Stimulated activated CD8-positive, alpha-beta memory T cell treated with anti-CD3 and anti-CD28 coated beads, Interleukin-4, amount 100 ng/mL, for 4 hours (primary cell): ENCODE measurements at places on chromosomes 6 and 20.

GRCh38 chr6:144653885-144654505 lies 368.9 kb downstream of the UTRN start:
- no peak for DNase-seq

DNA sequence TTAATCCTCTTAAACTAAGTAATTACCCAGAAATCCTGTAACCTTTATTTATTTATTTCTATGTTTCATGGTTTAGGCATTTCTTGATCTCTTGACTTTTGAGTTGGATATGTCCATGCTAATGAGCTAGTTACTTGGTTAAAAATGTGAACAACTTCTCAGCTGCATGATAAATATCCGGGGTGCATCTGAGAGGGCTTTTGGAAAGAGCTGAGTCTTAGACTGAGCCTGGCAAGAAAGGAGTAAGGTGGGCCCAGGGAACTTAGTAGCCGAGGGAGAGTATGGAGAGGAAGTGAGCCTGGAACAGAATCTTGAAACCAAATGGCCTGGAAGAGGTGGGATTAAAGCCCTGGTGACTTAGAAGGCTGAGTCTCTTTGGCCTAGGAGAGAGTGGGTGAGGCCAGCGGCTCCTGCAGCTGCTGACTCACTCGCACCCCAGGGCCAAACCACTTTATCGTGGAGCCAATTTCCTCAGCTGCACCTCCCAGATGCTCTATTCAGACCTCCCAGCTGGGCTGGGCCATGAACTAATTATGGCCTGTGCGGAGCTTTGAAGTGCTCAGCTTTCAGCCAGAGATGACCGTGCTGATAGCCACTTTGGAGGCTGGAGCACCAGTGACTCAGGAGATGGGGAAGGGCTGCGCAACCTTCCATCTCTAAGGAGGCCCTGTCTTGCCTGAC lies 19.1 kb downstream of the TGM3 start:
- DNase-seq: no peak

- no peak for DNase-seq
Measured at GRCh38 chr6:40674170-40674569, 87.0 kb upstream of the LRFN2 start.

DNA sequence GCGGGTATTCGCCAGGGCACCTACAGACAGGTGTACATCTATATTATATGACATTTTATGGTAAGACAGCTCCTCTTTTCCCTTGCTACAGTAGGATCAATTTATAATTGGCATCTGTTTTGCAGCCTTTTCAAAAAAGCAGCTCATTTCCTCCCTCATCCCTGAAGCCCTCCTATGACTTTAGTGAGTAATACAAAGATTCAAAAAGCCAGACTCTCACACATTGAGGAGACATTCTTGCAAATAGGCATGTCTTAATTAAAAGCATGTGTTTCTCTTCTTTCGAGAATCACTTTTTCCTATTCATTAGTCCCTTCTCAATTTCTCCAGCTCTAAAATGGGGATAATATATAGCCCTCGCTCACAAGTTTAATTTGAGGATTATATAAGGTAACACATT lies 283.4 kb downstream of the TBC1D7 start:
- DNase-seq: no peak

GRCh38 chr20:46127396-46128010 lies 9.4 kb downstream of the CD40 start:
- DNase-seq: no peak

- no peak for DNase-seq
Measured at GRCh38 chr6:108209738-108210137, 43.9 kb downstream of the NR2E1 start.

- peak; percentile 46 for DNase-seq
Measured at GRCh38 chr6:31737991-31738979, 1.5 kb upstream of the MSH5 start.

DNA sequence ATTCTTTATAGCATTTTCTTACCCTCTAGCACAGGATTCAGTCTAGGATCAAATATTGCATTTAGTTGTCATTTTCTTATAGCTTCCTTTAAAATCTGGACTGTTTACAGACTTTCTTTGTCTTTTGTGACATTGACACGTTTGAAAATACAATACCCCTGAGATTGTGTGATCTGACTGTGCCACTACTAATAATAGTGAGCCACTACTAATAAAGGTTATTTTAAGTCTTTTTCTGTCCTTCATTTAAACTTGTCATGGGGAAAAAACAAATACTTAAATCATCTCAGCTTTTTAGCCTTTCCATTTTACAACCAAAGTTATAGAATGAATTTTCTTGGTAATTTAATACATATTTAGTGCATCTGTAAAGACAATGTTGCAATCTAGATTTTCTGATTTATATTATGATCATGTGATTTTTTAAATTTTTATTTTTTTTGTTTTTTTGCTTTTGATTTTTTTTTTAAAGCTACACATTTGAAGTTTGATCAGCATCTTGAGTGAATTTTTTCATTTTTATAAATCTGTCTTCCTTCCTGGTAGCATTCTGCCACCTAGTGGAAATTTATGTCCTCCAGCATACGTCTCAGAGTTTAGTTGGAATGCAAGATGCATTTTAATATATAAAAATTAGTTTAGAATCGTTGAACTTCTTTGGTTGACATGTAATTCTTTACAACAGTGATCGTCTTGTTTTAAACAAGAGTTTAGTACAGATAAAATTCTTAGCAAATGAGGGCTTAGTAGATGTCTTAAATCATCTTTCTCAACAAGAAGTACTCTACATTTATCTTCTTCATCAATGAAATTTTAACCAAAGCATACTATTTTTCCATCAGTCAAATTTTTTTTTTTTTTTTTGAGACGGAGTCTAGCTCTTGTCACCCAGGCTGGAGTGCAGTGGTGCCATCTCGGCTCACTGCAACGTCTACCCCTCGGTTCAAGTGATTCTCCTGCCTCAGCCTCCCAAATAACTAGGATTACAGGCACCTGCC lies 119.4 kb downstream of the NCOA3 start:
- DNase-seq: no peak

GRCh38 chr6:143333081-143333480 lies 117.4 kb downstream of the ADAT2 start:
- no peak for DNase-seq

DNA sequence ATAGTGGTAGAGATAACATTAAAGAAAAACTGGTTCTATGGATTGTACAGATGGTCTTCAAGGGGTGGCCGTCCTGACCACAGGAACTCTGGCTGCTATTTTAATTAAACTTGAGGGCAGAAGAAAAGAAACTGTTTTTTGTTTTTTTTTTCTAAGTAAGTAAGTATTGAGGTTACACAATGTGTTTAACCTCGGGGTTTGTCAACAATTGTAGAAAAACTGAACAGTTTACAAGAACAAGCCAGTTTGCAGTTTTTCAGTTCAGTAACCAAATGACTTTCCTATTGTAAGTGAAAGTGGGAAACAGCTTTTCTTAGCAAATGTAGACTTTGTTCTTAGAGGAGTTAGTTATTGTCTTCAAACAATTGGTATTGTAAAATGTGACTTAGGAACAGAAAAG lies 77.0 kb downstream of the PLCB1 start:
- DNase-seq: no peak

DNA sequence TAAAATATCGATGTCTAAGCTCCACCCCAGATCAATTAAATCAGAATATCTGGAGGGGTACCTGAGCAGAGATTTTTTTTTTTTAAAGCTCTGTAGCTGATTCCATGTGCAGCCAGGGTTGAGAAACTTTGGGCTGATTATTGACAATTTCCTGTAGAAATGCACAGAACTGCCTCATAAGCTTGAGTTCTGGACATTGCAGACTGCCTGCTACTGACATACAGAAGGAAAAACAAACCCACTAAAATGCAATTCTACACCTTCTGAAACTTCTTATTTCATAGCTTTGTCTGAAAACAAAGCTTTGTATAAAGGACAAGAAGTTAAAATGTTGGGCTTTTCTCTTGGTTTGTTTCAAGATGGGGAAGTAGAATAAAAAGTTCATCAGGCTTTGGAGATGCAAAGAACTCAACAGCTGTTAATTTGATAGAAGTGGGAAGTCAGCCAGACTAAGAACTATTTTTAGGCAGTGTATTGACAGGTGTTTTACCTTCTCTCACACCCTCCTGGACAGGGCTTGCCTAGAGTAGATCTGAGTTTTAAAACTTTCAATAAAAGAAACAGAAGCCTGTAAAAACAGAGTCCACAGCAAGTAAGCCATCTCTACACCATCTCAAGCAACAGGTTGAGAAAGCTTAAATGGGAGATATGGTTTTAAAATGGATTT lies 147.7 kb downstream of the KCNQ5 start:
- DNase-seq: no peak

DNA sequence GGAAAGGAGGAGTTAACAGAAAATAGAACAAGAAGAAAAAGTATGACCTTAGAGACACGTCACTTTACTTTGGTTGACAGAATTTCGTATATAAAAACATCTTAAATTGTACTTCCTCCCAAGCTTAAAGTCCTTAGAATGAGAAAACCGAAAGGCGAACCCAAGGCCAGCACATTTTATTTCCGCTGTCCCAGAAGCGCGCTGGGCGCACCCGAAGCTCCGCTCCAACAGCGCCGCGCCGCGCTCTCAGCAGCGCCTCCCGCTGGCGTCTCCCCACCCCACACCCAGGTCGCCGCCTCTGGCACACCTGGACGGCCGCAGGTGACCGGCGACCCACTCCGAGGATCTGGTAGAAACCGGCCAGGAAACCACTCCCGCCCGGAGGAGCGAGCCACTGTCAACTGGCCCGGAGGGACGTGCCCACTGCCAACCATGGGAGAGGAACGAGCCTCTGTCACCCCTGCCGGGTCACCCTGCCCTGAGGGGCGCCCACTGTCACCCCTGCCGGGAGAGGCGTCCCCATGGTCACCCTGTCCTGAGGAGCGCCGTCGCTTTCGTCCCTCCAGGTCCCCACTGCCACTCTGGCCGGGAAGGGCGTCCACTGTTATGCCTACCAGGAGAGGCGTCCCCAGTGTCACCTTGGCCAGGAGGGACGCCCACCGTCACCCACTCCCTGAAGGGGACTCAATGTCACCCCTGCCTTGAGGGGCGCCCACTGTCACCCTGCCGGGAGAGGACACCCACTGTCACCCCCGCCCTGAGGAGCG lies 824 bp downstream of the MPC1 start:
- DNase-seq: peak; percentile 36

DNA sequence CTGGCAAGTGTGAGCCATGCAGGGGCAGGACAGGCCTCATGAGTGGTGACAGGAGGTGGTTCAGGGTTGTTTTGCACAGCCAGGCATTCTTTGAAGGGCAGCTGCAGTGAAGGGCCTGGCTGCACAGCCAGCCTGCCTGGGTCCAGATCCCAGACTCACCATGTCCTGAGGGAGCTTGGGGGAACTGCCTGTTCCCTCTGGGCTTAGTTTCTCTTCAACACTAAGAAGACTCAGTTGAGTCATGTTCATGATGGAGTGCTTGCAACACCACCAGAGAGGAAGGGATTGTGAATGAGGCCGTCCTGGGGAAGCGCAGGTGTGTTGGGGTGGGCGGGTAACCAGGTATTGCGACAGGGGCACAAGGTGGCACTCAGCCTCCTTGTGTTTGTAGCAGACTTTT lies 102.4 kb downstream of the CDH26 start:
- DNase-seq: no peak

- no peak for DNase-seq
Measured at GRCh38 chr6:143233554-143234285, 173.0 kb downstream of the AIG1 start.

DNA sequence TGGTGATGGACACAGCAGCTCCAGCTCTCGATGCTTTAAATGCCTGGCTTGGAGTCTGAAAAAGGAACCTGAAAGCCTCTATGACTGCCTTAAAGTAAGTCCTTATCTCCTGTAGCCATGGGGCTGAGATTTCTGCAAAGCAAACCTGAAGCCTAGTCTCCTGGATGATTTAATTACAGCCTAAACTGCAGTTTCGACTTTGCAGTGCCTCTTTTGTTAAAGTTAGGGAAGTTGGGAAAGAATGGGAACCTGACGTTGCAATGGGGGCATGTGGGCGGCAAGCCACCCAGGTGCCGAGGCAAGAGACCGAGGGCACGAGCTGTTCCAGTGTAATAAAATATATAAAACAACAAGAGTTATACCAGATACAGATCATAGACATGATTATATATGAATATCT lies 11.7 kb upstream of the TCFL5 start:
- DNase-seq: no peak

DNA sequence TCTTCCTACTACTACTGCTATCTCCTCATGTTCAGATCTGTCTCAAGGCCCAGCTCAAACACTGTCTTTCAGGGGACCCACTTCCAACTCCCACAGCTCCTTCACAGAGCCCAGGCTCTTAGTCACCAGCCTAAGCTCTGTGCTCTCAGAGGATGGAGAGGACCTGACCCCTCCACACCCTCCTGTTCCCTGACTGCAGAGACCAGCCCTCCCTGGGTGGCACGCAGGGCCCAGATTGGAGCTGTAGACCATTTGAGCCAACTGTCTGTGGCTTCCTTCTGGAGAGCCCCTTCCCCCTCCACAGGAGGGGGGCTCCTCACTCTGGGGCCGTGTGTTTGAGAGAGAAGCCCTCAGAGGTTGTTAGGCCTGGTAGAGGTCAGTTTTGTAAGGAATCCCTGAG lies 9.8 kb downstream of the SNPH start:
- DNase-seq: no peak

DNA sequence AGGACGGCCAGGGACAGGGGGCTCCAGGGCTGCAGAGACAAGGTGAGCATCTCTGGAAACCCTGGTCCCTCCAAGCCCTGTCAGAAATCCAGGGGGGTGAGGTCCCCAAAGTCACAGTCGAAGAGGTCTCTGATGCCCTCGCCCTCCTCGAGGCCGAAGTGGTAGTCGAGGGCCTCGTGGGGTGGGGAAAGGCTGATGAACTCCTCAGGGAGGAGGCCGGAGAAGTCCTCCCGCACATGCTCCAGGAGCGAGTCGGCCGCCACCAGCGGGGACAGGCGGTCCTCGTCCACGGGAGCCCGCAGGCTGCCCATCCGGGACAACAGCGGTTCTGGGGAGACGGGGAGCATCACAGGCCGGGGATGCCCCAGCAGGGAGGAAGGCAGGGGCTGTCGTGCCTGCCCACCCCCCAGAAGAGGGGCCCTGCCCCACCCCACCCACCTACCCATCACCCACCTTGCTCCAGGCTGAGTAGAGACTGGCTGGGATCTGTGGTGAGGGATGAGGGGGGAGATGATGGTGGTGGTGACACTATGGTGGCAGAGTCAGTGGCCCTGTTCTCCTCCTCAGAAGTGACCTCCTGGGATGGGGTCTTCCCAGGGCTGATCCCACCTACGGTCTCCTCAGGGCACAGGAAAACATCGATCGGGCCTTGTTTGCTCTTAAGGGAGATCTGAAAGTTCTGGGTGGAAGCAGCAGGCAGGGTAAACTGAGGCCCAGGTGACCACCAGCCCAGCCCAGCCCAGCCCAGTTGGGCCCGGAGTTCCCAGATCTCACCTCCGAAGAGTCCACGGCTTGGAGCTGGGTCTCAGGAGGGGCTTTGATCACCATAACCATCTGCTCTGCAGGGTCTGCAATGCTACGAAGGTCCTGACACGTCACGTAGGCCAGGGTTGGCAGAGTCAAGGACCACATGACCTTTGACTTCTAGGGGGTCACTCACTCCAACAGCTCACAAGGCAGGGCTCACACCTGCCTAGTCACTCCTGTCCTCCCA lies 2.7 kb upstream of the NECAB3 start:
- DNase-seq: no peak

DNA sequence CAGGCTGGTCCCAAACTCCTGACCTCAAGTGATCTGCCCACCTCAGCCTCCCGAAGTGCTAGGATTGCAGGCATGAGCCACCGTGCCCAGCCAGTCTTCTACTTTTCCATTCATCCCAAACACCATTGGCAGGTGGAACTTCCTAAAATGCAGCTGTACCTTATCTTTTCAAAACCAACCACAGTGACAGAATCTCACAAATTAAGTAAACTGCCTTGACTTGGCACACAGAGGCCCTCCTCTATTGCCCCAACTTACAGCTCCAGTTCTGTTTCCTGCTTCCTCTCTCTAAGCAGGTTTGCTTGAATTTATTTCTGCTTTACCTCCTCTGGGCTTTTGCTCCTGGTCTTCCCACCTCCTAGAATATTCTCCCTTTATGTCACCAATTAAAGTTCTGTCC lies 7.6 kb downstream of the MYB start:
- no peak for DNase-seq
